ENCODE measurements at places on chromosomes 1 and 21.

DNA sequence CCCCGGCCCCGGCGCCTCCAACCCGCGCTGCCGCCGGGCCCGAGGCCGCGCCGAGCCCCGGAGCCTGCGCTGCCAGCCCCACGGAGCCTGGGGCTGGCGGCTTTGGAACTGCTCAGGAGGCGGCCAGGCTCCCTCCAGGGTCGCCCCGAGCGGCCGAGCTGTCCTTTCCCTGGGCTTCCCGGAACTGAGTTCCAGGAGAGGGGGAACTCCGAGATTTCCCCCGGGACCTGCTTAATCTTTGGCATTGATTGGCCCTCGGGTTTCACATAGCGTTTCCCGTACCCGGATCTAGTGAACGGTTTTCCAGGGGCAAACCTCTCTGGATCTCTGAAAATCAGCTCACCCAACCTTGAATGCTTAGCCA lies 504 bp downstream of the H6PD start:
- DNase-seq: no peak

GRCh38 chr1:197392541-197392940 lies 124.5 kb downstream of the CRB1 start:
- no peak for DNase-seq

DNA sequence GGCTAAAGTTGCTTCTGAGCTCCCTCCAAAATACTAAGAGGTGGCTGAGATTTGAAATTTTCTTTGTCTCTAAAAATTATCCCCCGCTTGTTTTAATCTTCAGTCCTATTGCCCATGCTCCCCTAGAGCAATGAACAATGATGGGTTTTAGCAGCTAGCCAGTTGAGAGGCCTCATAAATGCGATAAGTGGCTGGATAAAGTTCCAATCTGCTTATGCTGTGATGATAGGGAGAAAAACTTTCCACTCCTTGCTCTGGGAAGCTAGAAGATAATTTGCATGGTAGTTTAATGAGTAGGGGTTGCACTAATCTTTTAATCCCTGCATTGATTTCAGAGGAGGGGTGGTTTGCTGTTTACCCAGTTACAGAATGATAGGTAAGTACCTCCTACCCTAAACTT lies 9.6 kb upstream of the PRPF3 start:
- DNase-seq: no peak

DNA sequence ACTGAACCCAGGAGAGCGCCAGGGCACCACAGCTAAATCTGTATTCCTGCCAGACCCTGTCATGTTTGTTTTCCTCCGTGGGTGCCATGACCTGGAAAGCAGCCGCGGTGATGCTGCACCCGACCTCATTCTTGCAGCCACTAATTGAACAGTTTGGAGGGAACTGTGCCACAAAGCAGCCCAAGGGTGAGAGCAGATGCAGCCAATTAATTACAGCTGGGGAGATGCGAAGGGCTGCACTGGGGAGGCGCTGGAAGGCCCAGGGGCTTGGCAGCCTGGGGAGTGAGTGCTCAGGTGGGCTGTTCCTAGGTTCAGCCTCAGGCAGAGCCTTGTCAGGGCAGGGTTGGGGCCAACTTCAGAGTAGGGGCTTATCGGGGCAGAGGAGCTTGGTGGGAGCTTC lies 158.4 kb upstream of the CD34 start:
- no peak for DNase-seq

DNA sequence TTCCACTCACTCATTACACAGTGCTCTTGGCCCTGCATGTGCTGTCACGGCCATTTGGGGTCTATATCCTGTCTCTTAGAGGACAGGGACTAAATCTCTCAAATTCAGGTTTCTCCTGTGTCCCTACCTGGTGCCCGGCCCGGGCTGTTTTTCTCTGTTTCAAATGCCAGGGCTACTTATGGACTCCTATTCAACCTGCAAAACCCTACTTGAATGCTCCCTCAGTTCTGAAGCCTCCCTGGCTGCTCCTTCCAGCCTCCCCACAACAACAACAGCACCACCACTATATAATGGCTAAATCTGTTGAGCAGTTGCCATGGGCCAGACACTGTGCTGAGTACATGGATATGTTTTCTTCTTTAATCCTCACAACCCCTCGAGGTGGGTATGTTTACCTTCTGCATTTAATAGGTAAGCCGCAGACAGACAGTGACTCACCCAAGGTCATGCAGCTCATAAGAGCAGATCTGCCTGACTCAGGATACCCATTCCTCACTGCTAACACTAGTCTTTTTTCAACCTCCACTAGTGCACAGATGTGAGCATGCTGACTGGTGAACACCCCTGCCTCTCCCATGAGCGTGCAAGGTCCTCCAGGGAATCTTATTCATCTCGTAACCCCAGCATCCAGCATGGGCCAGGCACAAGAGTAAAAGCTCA lies 29.9 kb downstream of the DHRS3 start:
- no peak for DNase-seq

GRCh38 chr1:184788970-184789369 lies 34.3 kb upstream of the EDEM3 start:
- DNase-seq: no peak
